ENCODE measurements at places on chromosomes 3 and 15.

DNA sequence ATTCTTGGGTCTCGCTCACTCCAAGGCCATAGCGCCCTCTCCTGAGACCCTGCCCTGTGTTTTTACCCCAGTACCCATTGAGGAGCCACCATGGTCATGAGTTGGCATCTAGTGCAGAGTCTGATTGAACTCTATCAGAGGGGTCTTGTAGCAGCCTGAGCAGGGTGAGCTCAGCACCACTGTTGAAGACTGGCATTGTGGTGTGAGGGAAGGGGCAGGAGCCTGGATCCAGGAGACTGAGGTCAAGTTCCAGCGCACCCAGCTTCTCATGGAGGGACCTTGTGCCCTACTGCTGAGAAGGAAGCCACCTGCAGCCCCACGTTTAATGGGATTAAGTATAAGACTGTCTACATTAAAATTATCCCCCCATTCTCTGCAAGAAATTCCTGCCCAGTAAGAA is 65.8 kb upstream of the LARS2 start:
- DNase-seq: no peak

GRCh38 chr15:64058279-64058678 is 12.0 kb upstream of the DAPK2 start:
- no peak for DNase-seq

GRCh38 chr3:13748276-13748879 is 131.5 kb downstream of the WNT7A start:
- no peak for DNase-seq

DNA sequence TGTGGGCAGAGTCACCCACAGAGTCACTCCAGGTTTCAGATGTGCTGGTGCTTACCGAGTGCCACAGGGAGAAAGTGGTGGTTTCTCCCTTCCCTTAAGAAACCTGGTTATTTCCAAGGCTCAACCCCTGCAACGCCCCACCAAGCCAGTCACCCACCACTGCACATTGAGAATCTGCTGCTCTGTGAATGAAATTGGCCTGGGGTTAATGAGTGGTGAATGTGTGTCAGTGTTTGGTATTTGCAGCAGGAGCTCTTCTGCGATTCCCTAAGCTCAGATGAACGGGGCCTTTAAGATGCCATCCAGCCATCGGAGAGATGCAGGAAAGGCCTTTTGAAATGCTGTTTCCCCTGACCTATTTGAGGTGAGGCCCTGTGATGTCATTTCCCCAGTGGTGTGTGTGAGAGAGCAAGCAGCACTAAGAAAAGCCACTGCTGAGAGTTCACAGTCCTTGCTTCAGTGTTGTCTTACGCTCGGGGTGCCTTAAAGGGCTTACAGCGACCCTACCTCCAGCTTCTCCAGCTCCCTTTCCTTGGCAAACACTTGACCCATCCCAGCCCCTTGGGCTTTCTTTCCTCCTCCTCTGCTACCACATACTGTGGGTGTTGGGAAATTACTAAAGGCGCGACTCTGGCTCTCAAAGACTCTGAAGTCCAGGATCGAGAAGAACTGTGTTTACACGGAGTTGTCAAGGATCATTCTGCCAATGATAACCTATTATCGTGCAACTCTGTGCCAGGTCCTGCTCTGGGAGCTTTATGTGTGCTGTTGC is 68.9 kb downstream of the SMAD3 start:
- DNase-seq: no peak

GRCh38 chr3:176172492-176172891 is 1024.8 kb downstream of the TBL1XR1 start:
- no peak for DNase-seq

DNA sequence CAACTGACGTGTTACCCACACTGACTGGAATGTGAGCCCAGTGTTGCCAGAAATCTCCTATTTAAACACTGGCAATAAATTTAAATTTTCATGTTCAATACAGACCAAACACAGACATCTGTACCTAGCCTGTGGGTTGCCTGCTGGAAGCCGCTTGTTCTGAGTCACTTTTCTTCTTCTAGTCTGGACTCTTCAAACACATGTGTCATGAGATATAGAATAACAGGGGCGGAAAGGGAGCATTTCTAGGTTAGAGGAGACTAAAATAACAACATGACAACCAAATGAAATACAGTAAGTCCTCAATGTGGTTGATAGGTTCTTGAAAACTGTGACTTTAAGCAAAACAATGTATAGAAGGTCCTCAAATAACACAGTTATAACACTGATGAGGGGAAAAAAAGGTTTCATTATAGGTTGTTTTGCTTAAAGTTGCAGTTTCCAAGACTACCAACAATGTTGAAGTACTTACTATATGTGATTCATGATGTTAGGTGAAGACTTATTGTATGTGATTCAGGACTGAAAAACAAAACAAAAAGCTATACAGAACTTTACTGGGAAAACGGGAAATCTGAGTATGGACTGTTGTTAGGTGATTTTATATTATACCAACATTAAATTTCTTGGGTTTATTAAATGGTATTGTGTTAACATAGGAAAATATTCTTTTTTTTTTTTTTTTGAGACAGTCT is 63.1 kb downstream of the PRKAR2A start:
- peak; percentile 29 for DNase-seq

DNA sequence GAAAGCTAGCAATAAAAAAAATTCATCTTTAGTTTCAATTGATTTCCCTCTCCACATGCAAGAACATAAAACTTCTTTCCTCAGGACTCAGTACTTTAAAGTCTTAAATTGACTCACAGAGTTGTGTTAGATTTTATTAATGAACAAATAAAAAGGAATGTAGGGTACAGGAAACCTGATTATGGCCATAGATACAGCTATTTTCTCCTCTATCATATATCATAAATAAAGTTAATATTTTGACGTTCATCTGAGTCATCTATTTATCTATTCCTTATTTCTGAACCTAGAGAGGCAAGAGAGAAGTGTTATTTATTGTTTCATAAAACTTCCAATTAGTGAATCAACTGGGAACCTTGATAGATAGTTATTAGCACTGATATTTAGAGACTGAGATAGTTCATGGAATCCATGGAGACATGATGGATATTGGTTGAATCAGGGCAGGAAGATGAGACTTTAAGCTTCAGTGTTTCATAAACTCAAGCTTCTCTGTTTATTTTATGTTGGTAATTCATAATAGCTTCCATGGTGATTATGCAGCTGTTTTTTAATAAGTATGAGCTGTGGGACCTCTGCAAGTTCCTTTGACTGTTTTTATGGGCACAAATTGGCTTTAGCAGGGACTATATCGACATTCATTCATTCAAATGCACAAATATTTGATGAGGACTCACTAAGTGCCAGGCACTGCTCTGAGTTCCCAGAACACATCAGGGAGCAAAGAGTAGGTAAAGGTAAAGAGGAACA is 143.5 kb upstream of the TGFBR2 start:
- DNase-seq: no peak

- DNase-seq: no peak
Observed at GRCh38 chr3:98809557-98809956, 46.4 kb downstream of the ST3GAL6 start.

- DNase-seq: no peak
Observed at GRCh38 chr3:167487556-167487955, 13.7 kb upstream of the SERPINI2 start.

GRCh38 chr15:72939514-72940228 is 112.6 kb upstream of the NEO1 start:
- no peak for DNase-seq

DNA sequence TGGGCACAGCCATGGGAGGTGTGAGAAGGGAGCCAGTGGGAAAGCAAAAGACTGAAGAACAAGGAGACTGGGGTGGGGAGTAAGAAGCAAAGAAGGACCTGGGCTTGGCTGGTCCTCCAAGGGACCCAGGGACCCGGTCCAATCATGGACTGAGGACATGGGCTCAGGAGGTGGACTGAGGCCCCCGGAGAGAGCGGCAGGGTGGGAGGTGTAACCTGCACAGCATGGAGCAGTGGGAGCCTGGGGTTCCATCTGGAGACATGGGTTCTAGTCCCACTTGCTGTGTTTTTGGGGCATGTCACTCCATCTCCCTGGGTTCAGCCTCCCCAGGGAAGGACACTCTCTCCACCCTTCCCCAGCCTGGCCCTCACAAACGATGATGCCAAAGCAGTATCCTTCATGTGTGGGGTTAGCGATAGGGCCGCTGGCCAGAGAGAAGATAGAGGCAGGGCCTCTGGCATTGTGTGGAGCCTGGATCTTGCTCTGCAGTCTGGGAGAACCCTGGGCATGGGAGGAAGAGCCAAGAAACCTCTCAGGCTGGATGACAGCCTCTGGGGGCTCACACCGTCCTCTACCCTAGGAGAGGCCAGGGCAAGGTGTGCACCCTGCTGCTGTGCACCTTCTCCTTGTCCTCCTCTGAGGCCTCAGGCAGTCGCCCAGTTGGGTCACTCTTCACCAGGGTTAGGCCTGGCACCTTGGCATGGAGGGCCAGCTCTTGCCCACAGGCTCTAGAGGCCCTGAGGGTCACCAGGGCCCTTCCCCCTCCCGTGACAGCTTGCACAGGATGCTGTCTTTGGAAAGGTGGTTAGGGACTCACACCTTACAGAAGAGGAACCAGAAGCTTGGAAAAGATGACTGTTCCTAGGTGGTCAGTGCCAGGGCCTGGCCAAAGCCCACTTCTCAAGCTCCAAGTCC is 26.0 kb downstream of the FBXW12 start:
- no peak for DNase-seq

DNA sequence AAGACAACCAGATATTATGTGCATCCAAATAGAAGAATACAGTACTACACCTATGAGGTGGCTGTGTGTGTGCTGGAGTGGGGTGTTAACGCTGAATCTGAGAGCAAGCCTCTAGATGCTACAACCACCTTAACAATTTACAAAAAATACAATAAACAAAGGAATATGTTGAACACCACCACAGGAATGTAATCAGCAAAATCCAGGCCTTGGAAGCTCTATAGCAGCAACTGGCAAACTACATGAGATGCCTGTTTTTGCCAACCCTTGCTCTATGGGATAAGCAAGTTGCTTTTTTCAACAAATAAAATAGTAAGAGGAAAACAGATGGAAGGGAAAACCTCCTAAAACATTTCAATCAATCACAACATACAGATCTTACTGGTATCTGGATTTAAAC is 23.9 kb downstream of the SLTM start:
- DNase-seq: no peak

DNA sequence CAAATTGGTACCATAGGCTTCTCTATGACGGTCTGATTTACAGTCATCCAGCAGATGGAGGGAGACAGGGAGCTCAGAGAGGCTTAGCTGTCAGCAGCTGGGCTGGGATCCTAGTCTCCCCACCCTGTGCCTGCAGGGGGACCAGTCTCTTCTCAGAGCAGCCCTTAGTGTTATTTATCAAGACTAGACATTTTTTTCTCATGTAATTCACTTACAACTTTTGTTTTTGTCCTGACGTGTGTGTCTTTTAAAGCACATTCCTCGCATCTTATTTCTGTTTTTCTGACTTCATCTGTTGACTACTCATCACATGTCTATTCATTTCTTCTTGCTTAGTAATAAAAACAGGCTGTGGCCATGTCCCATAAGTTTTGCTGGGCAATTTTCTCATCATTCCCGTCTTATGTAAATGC is 116.1 kb downstream of the KLF13 start:
- DNase-seq: peak; percentile 91

DNA sequence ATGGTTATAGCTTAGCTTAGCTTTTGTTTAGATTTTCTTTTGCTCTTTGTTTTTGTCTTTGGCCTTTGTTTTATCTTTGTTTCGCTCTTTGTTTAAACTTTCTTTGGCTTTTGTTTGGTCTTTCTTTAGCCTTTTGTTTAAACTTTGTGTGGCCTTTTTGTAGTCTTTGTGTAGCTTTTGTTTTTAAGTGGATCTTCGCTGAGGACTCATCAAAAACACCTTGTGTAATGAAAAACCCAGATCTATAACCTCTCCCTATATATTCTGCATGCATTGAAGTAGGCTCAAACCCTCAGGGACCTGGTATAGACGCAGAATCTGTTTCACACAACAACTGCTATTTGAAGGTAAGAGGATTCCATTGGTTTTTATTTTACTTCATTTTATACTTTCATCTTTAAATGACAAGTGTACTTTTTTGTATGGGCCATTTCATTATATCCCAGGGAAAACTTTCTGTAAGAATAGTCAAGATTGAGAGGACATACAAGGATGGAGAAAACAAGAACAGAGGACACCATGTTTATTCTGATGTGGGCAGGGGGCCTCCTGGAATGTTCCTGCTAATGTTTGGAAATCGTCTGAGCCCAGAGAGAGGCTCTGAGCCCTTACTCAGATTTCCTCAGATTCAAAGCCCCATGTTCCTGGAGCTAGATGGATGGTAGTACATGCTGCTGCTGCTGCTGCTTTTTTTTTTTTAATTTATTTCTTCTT is at the start of gene MOBP:
Gene MOBP, plus strand, starts transcription at position 287 of the 714 bp plus-strand sequence. CDS start 34,390 bp downstream, outside the sequence.
- DNase-seq: no peak

- no peak for DNase-seq
Observed at GRCh38 chr15:88623632-88624031, 2.5 kb downstream of the AEN start.

DNA sequence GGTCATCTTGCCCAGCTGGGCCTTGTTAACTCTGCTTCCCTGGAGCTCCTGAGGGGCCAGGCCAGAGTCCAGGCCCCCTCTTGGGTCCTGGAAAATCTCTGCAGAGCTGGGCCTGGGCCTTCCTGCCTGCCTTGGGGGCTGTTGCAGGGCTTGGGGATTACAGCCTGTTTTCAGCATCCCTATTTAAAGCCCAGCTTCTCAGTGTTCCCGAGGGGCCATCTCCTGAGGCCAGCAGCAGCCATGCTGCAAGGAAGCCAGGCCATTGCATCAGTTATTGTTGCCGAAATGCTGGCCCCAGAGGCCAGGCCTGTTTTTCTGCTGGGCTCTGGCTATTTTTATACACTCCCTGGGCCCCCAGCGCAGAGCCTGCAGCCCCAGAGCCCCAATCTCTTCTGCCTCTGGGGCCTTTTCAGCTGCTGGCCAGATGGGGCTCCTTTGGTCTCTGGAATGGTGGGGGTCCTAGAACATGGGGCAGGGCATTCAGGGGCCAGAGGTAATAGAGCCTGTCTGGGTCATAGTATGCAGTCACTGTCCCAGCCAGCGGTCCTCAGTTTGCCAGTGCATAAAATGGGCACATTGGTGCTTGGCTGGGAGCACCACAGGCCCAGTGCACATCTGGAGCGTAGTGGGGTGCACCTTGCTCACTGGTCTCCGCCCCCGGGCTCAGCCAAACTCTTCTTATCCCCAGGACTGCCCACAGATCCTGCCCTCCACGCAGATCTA is 28.5 kb downstream of the PLXNA1 start:
- DNase-seq: no peak

GRCh38 chr15:80996247-80996646 is 4.5 kb upstream of the TLNRD1 start:
- no peak for DNase-seq

- DNase-seq: no peak
Observed at GRCh38 chr15:80562033-80562432, 133.1 kb upstream of the ABHD17C start.

DNA sequence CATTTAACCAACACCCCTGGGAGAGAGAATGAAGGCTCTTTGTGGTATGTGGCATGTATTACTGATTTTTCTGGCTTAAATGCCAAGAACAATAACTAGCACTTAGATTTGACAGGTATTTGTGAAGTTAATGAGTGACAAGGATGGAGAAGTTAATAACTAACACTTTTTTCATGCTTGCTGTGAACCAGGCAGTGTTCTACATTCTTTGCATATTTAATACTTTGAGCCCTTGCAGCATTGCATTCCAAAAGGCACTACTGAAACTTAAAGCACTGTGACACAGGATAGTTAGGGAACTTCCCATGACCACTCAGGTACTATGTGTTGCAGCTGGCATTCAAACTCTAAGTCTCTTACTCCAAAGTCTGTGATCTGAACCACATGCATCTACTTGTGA is 650.6 kb downstream of the ZPLD1 start:
- no peak for DNase-seq

- DNase-seq: no peak
Observed at GRCh38 chr3:67635806-67636205, 18.6 kb downstream of the SUCLG2 start.

- no peak for DNase-seq
Observed at GRCh38 chr3:43764056-43764455, 73.3 kb downstream of the ABHD5 start.
